Stimulated activated CD4-positive, alpha-beta T cell treated with anti-CD3 and anti-CD28 coated beads, Interleukin-2, amount 100 ng/mL, for 24 hours (primary cell): ENCODE measurements at places on chromosomes 13 and 19.

GRCh38 chr13:23735329-23735728 is 153.9 kb downstream of the MIPEP start:
- DNase-seq: no peak

DNA sequence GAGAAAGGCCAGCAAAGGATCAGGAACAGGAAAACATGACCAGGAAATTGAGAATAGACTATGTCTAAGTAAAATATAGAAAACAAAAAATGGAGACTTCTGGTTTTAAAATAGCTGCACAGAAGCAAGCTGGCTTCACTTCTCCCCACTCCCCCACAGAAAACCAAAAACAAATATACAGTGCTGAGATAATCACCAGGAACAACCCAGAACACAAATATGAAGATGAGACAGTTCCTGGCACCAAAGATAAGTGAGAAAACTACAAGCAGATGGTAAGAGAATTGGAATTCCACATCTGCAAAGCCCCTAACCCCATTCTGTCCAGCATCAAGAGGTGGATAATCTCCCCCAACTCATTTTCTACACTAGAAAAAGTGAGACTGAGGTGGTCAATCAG is 397.7 kb downstream of the SUCLA2 start:
- DNase-seq: no peak

- no peak for DNase-seq
Measured at GRCh38 chr19:18249834-18250233, 23.6 kb upstream of the PDE4C start.

GRCh38 chr19:14472202-14472938 is 2.8 kb downstream of the PTGER1 start:
- DNase-seq: peak; percentile 93

- DNase-seq: no peak
Measured at GRCh38 chr19:34109596-34109995, 62.7 kb upstream of the LSM14A start.

GRCh38 chr13:28181413-28181812 is 43.1 kb downstream of the PAN3 start:
- no peak for DNase-seq

- no peak for DNase-seq
Measured at GRCh38 chr13:30021611-30022010, 171.2 kb upstream of the UBL3 start.

- peak; percentile 88 for DNase-seq
Measured at GRCh38 chr19:51441410-51442390, 16.6 kb downstream of the SIGLEC8 start.

DNA sequence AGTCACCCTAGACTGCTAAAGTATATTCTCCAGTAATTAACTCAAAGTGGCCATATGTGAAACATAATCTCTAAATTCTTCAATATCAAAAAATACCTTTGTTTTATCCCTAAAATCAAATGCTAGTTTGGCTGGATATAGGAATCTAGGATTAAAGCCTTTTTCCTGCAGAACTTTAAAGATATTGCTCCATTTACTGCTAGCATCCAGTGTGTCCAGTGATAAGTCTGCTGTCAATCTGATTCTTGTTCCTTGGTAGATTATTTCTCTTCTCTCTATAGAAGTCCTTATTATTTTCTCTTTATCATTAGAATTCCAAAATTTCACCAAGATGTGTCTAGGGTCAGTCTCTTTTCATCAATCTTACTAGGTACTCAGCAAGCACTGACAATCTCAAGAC is 384.6 kb downstream of the FGF14 start:
- no peak for DNase-seq

GRCh38 chr13:43307921-43308433 is 284.6 kb downstream of the DNAJC15 start:
- DNase-seq: no peak

GRCh38 chr19:39195755-39196154 is 1.0 kb upstream of the NCCRP1 start:
- no peak for DNase-seq

DNA sequence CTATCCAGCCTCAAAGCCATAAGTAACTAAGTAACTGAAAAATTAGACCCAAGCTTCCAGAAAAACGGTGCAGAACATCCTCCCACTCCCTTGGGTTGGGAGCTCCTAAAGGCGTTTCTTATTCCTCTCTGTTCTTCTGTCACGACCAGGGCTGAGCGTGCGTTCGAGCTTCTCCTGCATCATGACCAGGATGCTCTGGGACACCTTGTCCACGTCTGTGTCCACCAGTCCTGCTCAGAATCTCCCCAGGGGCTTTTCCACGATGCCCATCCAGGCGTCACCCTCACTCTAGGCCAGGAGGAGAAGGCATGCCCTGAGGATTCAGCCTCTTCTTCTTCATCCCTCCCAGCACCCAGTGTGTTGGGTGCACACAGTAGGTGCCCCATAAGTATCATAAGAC is 37.8 kb upstream of the GAS6 start:
- DNase-seq: peak; percentile 6

DNA sequence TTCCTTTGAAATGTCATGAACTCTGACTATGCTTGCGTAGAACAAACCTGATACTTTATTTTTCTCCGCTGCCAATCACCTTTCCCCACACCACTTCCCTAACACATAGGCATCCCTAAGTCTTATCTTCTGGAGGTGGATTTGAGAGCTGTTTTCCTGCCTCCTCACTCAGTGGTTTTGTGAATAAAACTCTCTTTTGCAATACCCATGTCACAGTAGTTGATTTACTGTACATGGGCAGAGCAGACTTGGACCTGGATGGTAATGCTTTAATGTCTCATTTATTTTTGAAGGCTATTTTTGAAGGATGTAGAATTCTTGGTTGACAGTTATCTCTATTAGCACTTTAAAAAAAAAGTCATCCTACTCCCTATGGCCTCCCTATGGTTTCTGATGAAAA is 881.8 kb downstream of the SLITRK5 start:
- no peak for DNase-seq

DNA sequence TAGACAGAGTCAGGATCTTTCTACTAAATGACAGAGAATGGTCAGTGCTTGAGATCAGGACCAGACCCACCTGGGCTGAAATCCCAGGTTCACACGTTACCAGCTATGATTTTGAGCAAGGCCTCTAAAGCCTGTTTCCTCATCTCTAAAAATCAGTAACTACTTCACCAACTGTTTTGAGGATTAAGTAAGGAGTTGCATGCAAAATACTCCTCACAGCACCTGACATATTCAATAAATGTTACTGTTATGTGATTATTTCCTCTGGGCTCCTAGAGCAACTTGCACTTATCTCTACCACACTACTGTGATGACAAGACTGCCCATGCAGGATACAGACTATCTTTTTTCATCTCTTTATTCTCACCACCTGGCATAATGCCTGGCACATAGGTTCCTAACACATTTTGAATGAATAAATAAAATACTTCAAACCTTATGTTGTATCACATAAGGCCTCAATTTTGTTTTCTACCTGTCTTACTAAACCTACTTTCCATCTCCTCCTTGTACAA is 1.8 kb downstream of the KATNAL1 start:
- no peak for DNase-seq

GRCh38 chr13:26923824-26924605 is 163.4 kb upstream of the GPR12 start:
- no peak for DNase-seq

DNA sequence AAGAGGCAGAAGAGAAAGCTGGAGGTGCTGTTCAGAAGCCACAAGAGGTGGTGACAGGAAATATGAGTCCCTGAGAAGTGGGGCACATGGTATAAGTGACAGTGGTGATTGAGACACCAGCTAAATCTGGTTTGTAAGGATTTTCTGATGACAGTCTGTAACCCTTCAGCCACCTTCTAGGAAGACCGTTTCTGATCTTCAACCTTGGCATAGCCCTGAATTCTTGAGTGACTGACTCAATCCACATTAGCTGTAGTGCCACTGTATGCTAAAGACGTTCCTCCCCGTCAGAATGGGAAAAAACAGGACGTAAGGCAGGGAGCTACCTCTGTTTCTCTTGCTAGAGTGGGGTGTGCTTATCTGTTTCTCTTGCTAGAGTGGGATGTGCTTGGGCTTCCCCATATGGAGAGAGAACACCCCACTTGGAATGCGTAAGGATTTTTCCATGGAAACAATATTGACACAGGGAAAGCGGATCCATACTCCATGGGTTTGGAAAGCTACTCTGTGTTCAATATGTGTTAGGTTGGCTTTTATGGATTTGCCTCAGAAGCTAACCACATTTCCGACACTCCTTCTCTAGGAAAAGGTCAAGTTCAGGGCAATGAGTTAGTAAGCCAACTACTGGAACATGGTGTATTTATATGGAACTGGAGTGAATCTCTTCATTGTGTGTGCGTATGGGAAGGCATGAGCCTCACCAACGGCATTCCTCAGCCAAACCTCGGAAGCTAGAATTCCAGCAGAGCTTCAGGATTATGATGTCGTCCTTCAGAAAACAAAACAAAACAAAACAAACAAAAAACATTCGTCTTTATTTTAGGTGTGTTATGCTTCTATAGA is 948.8 kb upstream of the SLC10A2 start:
- DNase-seq: no peak

DNA sequence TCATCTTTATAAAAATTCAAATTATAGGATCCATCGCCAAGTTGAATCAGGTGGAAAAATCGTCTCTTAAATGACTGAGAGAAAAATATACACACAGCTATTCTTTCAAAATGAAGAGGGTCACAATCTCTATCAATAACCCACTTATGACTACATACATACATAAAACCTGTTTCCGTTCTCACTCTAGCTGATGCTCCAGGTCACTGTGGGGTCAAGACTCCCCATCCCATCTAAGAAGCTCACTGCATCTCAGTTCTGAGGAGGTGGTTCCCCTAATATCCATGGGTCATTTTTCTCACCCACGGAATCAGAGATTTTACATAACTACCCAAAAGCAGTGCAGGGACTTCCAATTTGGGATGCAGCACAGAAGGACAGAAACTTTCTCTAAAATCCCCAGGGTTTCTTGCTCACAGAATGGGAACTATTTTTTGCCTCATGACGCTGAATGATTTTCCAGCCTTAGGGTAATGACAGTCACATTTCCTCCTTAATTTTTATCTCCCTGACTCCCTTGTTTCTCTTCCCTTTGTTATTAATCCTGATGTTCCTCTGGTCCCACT is 56.8 kb downstream of the DOCK9 start:
- no peak for DNase-seq

DNA sequence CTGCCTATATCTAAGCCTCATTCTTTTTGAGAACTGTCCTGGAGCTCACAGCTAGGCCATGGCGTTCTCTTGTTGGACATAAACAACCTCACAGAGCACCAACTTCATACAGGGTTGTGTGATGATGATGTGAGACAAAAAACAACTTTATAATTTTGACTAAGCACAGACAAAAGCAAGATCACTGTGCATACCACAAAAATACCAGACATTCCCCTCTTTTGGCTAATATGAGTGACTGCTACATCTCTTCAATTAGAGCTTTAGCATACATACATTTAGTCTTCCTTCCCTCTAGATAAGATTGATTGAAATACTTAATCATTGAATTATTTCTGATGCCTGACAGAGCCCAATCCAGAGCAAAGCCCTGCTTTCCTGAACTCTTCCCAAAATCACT is 8.3 kb downstream of the MAB21L1 start:
- DNase-seq: no peak

DNA sequence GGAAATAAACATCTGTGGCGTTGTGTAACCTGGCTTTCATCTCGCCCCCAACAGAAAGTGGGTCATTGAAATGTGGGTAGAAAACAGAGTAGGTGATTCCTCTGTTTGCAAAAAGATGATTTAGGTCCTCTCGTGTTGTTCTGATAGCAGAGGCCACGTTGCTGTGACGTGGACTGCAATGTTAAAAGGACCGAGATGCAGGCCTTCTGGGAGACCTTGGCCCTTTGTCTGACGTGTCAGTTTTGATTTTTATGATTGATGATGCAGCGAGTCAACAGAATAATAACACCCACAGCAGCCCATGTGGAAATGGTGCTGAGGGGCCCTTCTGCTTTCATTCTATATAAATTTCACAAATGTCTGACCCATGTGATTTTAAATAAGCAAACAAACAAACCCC is 68.9 kb downstream of the FGF9 start:
- no peak for DNase-seq

- DNase-seq: no peak
Measured at GRCh38 chr19:45822716-45823115, 7.6 kb upstream of the RSPH6A start.

- no peak for DNase-seq
Measured at GRCh38 chr19:38730470-38730730, 13.9 kb downstream of the CAPN12 start.

GRCh38 chr13:33349288-33349985 is 63.9 kb upstream of the STARD13 start:
- DNase-seq: no peak

GRCh38 chr19:5497297-5497696 is 42.1 kb downstream of the ZNRF4 start:
- DNase-seq: no peak

GRCh38 chr13:40446365-40446764 is 220.1 kb downstream of the FOXO1 start:
- no peak for DNase-seq

DNA sequence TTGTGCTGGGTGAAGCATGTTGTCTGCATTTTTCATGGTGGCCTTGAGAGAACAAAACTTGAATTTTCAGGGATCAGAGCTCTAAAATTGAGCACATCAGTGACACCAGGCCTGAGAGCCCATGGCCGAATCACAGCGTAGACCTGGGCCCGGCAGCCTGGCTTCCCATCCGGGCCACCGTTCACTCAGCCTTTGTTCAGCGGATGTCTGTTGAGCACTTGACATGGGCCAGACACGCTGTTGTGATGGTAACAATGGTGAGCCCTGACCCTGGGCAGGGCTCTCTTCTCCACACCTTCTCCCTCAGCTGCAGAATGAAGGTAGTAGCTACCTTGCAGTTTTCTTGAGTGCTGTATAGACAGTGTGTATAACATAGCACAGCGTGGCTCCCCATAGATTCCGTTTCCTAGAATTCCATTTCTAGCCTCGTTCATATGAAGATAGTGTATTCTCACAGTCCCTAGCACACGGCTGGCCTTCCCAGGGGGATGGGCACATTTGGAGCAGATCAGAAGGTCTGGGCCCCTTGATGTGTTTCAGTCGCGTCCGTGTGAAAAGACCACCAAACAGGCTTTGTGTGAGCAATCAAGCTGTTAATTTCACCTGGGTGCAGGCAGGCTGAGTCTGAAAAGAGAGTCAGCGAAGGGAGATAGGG is 75.3 kb downstream of the RAB20 start:
- no peak for DNase-seq

- DNase-seq: peak; percentile 88
Measured at GRCh38 chr19:55580628-55581144, at the start of gene ZNF579. ZNF579 (minus strand) TSS chr19:55580848; CDS start chr19:55579639, 1,209 bp downstream.

- DNase-seq: no peak
Measured at GRCh38 chr13:55990631-55991030, 1150.1 kb upstream of the PRR20A start.
